ENCODE measurements at places on chromosomes 4 and X. TPM values are rescaled to one million over a fixed set of nuclear protein-coding genes. Genes with fewer than 3 reads are reported as not detected.

ADH6 gene
- total RNA-seq: not detected

DMRTC1B gene
- 0.70 TPM for total RNA-seq

SSX7 gene
- total RNA-seq: not detected

NSG1 gene
- 75.1 TPM for total RNA-seq

CHRDL1 gene
- total RNA-seq: not detected

ARHGEF38 gene
- not detected for total RNA-seq

NALF2 gene
- not detected for total RNA-seq

ARHGAP6 gene
- not detected for total RNA-seq

XAGE1B gene
- total RNA-seq: not detected

AKAP14 gene
- total RNA-seq: not detected
